ENCODE measurements at places on chromosomes 2 and 18.

DNA sequence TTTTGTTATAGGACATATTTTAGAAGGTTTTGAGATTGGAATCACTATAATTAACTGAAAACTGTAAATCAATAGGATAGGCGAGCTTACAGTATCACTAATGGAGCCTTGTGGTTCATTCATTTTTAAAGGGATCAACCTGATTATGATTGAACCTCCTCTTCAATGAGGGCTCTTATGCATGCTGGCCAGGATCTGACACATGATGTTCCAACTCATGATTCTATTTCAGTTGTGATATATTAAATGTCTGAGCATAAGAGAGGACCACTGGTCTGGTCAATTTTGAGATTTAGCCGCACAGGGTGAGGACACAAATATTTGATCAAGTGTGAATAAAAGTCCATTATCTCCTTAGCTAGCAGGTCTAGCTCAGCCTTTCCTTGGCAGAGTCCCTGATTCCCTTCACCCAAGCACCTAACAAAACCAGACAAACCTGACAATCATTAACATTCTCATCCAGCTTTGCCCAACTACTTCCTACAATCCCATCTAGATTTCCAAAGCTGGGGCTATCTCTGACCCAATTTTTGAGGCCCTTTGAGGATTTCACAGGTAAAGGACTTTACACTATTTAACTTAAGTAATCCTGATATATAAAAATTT is 6.9 kb upstream of the MAP4K4 start:
- no peak for DNase-seq

DNA sequence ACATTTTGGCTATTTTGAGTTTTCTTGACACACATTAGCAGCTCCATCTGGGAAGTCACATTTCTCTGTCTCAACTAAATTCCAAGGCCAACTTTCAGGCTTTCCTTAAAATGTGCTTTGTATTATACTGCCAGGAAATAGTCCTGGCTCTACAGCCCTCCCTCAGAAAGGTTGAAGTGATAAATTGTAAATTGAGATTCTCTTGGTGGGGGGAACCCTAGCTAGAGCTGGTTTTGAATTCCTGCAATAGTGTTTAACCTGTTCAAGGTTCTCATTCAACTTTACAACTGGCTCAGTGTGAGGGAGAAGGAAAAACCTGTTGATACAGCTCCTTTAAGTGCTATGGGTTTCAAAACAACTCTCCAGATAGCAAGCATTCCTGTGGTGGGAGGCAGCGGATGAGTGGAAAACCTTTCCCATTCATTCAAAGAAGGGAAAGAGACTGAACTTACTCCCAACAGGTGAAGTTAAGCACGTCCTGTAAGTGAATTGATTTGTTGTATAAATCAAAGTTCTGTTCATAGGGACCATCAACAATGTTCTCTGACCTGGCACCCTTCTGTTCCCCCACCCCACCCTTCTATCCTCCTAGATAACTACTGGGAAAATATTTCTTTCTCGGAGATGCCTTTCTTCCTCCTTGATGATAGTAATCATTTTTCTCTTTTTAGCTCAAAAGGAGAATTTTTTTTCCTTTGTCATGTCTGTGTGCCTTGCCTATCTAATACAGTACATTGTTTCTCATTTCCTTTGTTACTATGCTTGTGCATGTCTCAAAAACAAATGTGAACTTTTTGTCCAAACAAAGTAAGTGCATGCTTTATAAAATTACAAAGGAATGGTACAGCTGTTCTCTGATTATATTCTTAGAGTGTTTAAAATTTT is 44.2 kb upstream of the SLC39A10 start:
- no peak for DNase-seq

- DNase-seq, result no peak
These were observed 811.3 kb downstream of the CNTNAP5 start for GRCh38 chr2:124836416-124836815.

- DNase-seq, result no peak
These were observed 157.4 kb downstream of the DTNA start for GRCh38 chr18:34867520-34867919.

DNA sequence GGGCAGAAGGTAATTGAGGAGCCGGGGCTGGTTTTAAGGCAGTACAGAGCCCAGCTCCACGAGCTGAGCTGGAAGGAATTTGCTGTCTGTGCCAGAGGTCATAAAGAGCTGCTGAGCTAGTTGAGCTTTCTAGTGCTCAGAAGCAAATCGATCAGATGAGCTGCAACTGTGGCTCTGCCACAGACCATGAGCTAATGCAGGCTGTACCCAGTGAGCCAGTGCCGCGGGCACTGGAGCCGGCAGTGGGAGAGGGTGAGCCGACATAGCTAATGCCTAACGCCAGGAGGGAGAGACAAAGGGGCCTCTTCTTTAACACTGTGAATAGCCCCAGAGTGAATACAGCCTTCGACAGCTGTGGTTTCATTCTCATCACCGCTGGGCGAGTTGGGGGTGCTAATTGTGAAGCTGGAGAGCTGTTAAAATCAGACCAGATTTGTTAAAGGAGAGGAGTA is 410.1 kb upstream of the TCF4 start:
- no peak for DNase-seq

DNA sequence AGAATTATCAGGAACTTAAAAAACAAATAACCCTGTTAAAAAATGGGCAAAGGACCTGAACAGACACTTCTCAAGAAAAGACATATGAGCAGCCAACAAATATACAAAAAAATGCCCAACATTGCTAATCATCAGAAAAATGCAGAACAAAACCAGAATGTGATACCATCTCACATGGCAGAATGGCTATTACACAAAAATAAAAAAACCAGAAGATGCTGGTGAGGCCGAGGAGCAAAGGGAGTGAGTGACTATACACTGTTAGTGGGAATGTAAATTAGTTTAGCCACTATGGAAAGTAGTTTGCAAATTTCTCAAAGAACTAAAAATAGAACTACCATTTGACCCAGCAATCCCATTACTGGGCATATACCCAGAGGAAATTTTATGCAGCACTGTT is 95.8 kb upstream of the DSEL start:
- no peak for DNase-seq

GRCh38 chr18:48318436-48318835 is 90.7 kb downstream of the ZBTB7C start:
- no peak for DNase-seq

GRCh38 chr18:48550101-48550729 is 11.4 kb downstream of the CTIF start:
- no peak for DNase-seq

- no peak for DNase-seq
These were observed 60.8 kb downstream of the NCKAP1 start for GRCh38 chr2:182977463-182977862.

DNA sequence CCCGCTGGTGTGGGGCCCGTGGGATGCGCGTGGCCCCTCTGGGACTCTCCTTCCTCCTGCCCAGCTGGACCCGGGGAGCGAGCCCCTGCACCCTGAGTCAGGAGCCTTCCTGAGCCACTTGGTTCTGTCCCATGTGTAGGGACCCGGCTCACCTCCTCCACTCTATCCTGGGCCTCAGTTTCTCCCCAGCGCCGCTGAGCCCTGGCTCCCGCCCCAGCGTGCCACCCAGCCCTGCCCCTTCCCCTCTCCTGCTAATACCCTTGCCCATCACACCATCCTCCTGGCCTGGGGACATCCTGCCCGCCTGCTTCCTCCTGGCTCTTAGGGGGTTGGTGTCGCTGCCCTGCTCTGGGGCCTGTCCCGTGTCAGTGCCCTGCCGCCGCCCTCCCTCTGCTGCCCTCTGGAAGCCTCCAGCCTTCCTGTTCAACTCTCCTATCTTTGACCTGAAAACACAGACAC is 24.8 kb downstream of the GPC1 start:
- DNase-seq, result no peak

DNA sequence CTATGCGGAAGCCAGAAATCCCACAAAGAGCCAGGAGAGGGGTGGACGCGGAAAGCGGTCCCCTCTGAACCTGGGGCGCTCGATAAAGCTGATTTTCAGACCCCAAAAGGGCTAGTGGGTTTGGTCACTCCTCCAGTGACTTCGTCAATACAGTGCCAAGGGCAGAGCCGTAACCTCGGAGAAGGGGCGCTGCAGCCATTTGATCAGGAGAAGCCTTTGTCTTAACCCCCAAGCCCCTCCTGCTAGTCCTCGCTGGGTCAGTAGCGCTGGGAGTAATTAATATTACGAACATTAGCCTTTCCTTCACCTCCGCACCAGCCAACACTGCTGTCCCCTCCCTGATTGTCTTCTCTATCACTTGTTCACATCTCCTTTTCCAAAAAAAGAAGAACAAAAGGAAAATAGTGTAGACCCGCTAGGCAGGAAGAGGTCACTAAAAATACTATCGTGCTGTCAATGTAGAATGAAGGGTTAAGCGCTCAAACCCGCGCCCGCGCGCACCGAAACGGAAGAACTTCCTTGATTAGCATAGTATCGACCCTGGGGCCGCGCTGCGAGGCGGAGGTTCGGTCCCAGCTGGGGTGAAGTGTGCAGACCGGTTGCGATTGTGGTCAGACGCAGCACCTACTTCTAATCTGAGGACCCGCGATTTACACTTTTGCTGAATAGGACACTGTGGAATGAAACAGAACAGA is 63.2 kb upstream of the MAPRE2 start:
- DNase-seq, result peak; percentile 52

DNA sequence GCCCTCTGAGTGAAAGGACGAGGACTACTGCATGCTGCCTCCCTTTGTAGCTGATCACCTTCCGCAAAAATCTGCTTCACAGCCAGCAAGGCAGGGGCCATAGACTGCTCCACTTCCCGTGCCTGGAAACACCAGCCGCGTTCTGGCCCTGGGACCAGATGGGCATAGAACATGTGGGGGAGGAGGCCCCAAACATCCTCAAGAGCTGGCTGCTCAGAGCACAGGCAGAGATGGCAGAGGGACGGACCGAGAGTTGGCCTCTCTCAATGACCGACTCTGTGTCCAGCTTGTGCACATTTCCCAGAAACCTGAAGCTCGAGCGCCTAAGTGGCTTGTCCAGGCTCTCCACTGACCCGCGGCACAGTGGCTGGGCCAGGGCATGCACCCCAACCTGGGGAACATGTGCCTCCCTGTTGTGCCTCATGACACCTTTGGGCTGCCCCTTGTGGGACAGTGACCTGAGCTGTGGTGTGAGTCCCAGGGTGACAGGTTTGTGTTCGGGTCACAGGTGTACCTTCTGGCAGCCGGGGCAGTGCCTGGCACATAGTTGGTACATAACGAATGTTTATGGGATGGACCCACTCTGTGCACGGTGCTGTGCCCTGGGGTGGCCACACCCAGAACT is 9.1 kb downstream of the KCNF1 start:
- DNase-seq, result no peak

DNA sequence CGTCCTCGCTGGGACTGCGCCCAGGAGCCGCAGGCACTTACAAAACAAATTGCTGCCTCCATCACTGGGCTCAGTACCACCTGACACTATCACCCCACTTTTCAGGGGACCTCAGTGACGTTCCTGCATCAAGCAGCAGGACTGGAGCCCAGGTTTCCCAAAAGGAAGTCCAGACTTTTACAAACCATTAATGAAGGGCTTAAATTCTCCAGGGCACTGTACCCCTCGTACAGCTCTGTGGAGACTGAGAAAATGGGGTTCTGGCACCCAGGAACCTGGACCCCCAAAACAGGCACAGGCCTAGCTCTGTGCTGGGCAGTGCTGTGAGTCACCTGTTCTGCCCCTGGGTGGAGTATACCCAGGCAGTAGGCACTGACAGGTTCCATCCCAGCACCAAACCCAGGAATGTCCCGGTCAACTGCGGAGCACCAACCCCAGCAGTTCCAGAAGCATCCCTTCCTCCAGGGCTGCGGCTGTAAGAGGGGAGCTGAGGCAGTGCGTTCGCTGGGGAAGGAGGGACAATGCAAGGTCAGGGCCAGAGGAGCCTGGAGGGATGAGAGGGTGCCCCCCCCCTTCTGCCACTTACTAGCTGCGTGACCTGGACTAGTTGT is 24.6 kb upstream of the NOTO start:
- no peak for DNase-seq

DNA sequence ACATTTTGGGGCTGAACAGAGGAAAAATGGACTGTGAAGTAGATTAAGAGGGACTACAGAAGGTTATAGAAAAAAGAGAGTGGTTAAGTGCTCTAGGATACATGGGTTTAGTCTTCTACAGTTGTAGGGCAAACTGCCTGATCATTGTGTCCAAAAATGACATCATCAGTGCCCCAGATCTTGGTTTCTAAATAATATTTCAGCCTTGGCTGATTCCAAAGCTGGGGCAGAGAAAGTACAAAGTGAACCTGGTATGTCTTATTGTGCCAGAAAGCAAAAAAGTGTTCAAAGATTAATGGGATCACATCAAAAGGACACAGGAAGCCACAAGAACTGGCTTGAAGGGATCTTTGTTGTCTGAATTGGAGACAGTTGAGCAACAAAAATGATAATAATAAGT is 97.1 kb upstream of the ZNF521 start:
- no peak for DNase-seq

- no peak for DNase-seq
These were observed 35.6 kb upstream of the B3GNT7 start for GRCh38 chr2:231359948-231360347.

DNA sequence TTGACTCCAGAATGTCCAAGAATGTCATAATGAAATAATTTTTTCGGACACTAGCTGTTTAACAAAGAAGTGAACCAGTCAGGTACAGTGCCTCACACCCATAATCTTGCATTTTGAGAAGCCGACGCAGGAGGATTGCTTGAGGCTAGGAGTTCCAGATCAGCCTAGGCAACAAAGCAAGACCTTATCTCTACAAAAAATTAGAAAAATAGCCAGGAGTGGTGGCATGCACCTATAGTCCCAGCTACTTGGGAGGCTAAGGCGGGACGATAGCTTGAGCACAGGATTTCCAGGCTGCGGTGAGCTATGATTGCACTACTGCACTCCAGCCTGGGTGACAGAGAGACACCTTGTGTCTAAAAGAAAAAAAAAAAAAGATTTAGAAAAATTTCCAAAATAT is 235.8 kb upstream of the FN1 start:
- no peak for DNase-seq

- no peak for DNase-seq
These were observed 38.0 kb downstream of the KCTD1 start for GRCh38 chr18:26510337-26510736.

GRCh38 chr2:138777996-138778395 is 2.2 kb downstream of the NXPH2 start:
- DNase-seq, result no peak

DNA sequence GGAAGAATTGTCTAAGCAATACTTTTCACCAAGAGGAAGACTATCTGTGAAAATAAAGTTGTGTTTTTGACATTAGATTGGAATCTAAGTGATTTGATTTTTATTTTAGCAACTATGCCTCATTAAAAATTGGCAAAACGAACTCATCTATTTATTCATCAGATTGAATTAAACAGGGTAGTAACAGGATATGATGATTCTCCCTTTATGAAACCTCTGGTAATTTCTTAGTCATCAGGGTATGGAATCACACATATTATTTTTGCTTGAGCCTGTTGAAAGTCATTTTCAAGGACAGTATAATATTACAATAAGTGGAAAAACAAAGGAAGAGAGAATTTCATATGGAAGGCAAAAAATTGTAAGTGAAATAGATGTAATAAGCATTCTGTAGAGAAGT is 22.0 kb downstream of the ZNF804A start:
- DNase-seq, result no peak

DNA sequence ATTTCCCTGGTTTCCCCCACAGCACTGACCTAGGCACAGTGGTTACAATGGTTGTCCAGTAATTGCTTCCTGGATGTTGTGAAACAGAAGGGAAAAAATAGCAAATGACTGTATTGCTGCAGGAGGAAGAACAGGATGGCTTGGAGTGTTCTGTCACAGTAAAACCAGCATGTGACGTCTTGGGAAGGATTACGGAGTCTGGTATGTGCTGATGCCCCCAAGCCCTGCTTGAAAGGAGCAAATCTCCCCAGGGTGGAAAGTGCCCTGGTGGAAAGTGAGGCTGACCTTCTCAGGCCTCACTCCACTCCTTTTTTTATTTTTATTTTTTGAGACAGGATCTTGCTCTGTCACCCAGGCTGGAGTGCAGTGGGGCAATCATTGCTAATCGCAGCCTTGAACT is 7.8 kb downstream of the RAB11FIP5 start:
- DNase-seq, result no peak

All from CD4-positive, alpha-beta T cell (primary cell).